ENCODE measurements at places on chromosomes 5 and 9.

- no peak for DNase-seq
Measured at GRCh38 chr5:137279521-137280231, 219.4 kb downstream of the SPOCK1 start.

DNA sequence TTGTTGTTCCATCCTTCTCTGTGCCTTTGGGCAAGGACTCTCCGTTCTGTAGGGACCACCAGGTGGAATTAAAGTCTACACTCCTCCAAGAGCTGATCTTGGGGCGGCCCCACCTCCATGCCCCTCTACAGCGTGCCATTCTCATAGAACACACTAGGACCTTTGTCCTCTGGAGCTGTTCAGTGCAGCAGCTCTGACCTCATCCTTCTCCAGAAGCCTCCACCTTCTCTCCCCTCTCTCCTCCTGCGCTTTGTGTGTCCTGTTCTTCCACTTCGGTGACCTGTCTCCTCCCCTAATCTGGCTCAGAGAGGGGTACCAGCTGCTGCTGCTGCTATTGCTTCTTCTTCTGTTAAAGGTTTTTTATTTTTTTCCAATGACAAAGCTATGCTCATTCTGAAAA is 1.8 kb upstream of the MACROH2A1 start:
- DNase-seq, result no peak

DNA sequence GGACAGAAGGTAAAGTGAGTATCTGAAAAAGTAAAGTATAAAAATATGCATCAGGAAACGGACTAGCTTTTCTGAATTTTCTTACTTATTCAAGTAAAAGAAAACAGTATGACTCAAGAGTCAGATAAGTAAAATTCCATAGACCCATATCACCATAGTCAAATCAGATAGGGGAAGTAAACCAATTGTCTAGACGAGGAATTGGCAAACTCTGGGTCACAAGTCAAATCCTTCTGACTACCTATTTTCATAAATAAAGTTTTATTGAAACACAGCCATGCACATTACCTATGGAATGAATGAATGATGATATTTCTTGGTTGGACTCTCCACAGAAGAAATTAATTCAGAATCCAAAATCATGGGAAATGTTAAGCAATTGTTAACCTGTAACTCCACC is 59.1 kb upstream of the TMC1 start:
- DNase-seq, result no peak

DNA sequence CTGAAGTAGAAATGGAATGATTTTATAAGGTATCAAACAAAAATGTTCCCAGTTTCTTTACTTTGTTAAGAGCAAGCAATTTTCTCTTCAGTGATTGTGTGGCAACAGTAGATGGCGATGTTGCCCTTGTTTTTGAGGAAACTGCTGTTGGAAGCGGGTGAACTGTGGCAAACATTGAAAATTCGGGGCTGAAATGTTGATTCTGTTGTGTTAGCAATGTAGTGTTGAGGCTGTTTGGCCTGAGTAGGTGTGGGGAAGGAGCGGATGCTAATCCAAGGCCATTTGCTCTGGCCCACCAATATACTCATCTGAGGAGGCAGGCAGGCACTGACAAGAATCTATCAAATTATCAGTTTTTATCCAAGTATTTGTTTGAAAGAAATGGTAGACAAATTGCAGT is 129.8 kb downstream of the SLC12A2 start:
- peak; percentile 9 for DNase-seq

All from stimulated activated naive B cell treated with anti-CD40 and anti-IgM and Interleukin-4, amounts not matched to agents 10 μg/mL and 1 μg/mL and 100 μg/mL, for 72 hours (primary cell).